Mammary epithelial cell (primary cell): ENCODE measurements at places on chromosomes 2 and 18. TPM values are rescaled to one million over a fixed set of nuclear protein-coding genes. Genes with fewer than 3 reads are reported as not detected.

- DNase-seq: no peak
Observed at GRCh38 chr2:86020984-86021383, 84.7 kb downstream of the POLR1A start.

GRCh38 chr2:27606611-27607010, 22.2 kb downstream of the CCDC121 start:
- no peak for DNase-seq

GRCh38 chr2:216274194-216274840, 98.0 kb downstream of the MARCHF4 start:
- peak; percentile 29 for DNase-seq

DNA sequence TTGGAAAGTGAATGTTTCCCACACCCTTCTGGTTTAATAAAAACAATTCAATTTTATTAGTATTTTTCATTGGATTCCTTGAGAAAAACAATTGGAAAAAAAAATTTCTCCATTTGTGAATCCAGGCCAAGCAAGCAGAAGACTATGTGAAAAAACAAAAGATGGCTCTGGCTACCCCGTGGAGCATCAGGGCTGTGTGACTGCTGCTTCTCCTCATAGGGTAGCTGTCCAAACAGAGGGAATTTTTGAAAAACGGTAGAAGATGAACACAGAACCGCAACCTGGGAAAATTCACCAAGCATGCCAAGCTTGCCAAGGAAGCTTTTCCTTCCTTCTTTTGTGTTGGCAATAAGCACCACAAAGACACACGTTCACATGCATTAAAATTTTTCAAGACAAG, 71.3 kb upstream of the ACVR2A start:
- DNase-seq: no peak

DNA sequence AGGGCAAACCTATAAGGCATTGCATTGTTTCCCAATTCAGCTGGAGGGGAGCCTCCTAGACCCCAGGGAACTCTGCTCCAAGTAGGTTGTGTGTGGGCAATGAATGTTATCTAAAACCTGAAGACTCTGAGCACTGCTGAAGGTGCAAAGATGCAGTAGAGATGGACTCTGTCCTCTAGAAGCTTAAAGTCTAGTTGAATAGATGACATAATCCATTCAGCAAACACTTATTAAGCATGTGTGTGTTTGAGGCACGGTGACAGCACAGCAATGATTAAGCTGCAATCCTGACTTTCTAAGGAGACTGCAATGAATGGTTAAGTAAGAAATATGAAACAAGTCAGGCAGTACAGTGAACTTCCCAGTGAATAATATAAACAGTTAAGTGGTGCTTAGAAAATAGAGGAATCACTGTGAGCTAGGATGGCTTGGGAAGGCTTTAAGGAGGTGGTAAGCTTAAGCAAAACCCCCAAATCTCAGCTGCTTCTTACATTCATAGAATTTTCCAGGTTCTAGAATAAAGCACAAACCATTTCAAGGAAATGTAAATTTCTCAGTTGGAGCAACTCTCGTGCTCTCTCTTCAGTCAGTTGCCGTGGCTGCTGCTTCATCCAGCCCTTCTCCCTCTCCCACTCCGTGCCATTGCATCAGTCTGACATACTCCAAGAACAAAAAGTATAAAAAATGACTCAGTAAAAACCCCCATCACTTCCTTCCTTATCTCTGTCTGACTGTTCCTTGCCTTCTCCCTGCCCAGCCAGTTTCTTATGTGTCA, 19.1 kb downstream of the MXD1 start:
- DNase-seq: peak; percentile 86

GRCh38 chr18:30925795-30926194, 116.7 kb downstream of the DSC3 start:
- DNase-seq: no peak

Gene PECR
- 8.8 TPM for total RNA-seq
